ENCODE measurements at places on chromosomes 13 and 19.

GRCh38 chr19:56350416-56351045 is 35.9 kb upstream of the ZSCAN5A start:
- peak; percentile 77 for DNase-seq

- DNase-seq, result peak; percentile 91
Measured at GRCh38 chr13:44763615-44764301, 187.6 kb upstream of the TSC22D1 start.

- DNase-seq, result peak; percentile 77
Measured at GRCh38 chr19:18596752-18597157, 8.2 kb downstream of the REX1BD start.

DNA sequence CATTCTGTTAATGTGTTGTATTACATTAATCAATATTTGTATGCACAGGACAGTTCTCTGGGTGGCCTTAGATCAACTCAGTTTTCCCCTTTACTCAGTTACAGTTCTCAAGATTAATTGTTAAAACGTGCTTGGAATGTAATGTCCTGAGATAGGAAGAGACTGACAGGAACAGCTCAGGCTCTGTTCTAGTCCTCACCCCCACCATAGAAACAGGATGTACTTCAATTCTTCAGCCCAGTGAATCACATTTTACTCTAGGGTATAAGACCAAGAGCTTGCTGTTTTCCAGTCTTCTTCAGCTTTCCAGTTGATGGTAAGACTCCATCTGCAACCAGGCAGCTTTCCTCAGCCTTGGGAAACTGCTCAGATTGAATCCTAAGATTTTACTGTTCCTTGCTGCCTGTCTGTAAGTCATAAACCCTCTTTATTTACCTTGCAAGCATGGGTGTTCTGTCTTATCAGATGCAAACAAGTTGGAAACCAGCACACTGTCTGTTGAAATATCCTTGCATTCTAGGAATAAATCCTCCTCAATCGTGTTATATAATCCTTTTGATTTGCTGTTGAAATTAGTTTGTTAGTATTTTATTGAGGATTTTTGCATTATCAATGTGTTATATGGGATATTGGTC is 836.9 kb upstream of the PCDH9 start:
- DNase-seq, result no peak

- DNase-seq, result no peak
Measured at GRCh38 chr13:31213651-31214289, 14.0 kb downstream of the B3GLCT start.

DNA sequence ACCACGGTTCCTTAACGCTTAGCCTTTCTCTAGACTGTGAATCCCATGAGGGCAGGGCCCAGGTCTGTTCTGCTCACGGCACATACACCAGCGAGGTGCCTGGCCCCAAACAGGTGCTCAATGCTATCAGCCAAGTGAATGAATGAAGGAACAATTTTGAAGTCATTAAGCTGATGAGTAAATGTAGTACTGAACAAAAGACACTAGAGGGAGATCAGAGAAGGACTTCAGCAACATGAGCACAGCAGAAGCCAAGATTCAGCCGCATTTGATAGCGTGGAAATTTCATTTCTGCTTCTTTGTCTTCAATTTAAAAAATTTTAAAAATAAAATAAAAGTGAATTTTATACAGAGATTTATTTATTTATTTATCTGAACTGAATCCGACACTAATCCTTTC is 20.1 kb upstream of the MYO16 start:
- no peak for DNase-seq

DNA sequence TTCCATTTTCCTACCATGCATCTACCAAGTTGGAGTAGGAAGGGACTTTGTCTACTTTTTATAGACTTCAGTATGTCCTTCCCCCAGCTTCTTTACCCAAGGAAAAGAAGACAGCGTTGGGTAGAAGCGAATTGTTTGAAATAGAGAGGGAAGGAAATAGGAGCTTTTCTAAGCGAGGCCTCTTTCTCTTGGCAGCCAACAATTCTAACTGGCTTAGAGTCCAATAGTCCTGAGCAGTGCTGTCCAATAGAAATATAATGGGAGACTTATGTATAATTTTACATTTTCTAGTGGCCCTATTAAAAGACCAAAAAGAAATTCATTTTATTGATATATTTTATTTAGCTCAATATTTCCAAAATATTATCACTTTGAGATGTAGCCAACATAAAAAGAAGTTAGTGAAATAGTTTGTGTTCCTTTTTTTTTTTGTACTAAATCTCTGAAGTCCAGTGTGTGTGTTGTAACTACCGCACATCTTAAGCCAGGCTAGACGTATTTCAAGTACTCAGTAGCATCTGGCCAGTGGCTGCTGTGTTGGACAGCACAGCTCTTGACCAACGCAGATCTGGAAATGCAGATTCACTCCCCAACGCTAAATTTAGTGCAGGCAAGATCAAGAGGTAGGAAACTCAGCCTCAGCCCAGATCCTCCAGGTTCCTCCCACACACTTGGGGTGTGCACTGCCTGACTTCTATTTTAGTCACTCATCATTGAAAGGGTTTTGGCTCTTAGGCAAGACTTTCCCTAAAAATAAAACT is 179.2 kb downstream of the SHISA2 start:
- peak; percentile 48 for DNase-seq

DNA sequence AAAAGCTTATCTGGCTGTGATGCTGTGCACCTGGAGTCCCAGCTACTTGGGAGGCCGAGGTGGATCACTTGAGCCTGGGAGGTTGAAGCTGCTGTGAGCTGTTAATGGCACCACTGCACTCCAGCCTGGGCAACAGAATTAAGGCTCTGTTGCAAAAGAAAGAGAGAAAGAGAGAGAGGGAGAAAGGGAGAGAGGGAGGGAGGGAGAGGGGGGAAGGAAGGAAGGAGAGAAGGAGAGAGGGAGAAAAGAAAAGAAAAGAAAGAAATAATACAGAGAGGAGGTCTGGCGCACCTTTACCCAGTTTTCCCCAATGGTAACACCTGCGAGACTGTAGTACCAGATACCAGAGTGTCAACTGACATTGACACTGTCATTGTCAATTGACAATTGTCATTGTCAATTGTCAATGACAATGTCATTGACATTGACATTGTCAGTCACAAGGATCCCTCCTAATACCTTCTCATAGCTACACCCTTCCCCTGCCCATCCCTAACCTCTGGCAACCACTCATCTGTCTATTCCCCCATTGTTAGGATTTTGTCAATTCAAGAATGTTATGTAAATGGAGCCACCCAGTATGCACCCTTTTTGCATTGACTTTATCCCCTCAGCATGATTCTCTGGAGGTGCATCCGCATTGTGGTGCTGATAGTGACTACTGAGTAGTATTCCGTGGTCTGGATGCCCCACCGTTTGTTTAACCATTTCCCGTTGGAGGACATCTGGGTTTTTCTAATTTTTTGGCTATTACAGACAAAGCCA is 21.3 kb downstream of the PAK4 start:
- DNase-seq, result no peak

GRCh38 chr13:39599842-39600241 is 3.2 kb downstream of the LHFPL6 start:
- no peak for DNase-seq

DNA sequence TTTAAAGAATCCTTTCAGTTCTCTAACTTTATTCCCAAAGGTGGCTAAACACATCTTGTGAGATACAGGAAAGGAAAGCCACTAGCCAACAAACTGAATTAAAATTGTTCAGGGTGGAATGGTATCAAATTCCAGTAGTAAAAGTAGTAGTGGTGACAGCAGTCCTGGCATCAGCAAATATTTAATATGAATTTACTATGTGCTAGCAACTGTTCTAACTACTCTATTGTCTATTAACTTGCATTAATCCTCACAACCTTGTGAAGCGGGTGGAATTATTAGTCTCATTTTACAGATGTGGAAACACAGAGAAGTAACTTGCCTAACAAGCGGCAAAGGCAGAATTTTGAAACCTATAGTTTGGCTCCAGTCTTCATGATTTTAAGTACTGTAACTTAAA is 130.1 kb downstream of the KLF12 start:
- no peak for DNase-seq

GRCh38 chr19:17323964-17324332 is 10.7 kb downstream of the ANO8 start:
- peak; percentile 52 for DNase-seq

GRCh38 chr13:108629181-108629752 is at the start of gene MYO16:
Gene MYO16, plus strand, starts transcription at chr13:108629611. Its CDS starts 234 bp downstream, at chr13:108629845.
- DNase-seq, result no peak

- peak; percentile 83 for DNase-seq
Measured at GRCh38 chr13:30464496-30465342, 1.0 kb downstream of the HMGB1 start.

DNA sequence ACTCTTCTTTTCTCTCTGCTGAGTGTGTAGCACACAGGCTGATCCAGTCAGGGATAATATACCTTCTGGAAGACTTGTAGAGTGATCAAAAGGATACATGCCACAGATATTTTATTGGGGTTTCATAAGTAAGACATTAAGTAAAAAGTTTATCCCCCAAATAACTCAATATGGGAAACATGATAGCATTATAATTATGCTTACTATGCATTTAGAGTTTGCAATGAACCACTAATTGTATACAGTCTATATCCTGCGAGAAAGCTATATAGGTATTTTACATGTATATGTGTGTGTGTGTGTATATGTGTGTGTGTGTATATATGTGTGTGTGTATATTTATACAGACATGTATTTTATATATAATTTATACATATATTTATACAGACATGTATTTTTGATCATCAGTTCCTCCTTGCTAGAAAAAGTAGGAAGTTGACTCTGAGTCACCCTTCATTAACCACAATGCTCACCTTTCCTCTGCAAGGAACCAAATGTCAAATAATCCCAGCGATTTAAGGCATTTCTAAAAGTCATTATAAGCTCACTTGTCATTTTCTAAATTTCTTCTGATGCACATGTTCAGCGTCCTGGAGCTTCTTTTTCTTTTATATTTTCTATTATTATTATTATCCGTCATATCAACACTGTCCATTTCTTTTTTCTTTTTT is 312.5 kb upstream of the OBI1 start:
- no peak for DNase-seq

DNA sequence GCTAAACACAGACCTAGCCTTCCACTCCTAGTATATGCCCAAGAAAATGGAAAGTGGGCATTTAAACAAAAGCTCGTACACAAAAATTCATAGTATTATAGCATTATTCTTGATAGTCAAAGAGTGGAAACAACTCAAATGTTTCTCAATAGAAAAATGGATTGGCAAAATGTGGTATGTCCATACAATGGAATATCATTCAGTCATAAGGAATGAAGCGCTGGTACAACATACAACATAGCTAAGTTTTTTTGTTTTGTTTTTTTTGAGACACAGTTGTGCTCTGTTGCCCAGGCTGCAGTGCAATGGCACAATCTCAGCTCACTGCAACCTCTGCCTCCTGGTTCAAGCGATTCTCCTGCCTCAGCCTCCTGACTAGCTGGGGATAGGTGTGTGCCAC is 11.9 kb downstream of the ZNF558 start:
- DNase-seq, result no peak

DNA sequence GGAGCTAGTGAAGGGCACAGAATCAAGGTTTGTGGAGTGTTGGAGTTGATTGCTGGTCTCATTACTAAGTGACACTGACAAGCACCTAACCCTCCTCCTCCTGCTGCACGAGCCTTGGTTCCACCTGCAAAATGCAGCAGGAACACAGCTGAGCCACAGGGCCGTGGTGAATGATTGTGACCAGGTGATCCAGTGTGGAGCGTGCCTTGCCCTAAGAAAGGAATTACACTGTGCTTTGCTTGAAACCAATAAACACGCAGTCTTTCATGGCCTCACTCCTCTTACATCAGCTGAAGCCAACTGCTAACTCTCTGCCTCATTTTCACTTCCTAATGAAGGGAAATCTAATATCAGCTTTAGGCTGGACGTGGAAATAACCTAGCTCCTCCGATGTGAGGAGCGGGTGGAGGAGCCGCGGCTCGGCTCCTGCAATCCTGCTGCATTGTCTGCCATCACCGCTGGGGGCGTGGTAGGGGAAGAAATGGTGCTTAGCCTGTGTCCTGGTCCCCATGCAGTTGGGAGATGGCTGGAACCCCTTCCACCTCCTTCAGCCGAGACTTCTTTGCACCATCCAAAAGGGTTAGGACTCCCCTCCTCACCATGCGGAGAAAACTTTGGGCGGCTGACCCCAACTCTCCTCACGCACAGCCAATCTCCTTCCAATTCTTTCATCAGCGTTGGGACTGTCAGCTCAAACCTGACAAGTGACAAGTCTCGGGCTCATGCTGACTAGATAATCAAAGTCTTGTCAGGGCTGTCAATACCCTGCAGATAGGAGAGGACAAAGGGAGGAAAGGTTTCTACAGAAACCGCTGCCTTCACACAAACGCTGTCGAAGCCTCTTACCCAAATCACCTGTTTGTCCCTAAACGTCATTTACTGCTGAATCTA is 427.9 kb downstream of the ZNF536 start:
- peak; percentile 65 for DNase-seq

DNA sequence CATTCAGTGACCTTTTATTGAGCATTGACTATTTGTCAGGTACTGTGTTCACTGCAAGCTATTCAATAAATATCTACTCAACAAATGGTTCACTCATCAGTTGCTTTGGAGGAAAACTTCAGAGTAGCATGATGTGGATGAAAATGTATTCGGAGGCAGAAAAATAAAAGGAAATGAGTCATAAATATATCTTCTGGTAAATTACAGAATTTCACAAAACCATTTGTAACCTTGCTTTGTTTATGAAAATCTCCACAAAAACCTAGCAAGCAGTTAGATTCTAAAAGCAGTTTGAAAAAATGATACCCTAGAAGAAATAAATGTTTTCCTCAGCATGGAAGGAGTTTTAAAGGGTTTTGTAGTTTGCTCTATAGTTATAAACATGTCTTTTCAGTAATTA is 399.6 kb downstream of the LMO7 start:
- DNase-seq, result peak; percentile 7

DNA sequence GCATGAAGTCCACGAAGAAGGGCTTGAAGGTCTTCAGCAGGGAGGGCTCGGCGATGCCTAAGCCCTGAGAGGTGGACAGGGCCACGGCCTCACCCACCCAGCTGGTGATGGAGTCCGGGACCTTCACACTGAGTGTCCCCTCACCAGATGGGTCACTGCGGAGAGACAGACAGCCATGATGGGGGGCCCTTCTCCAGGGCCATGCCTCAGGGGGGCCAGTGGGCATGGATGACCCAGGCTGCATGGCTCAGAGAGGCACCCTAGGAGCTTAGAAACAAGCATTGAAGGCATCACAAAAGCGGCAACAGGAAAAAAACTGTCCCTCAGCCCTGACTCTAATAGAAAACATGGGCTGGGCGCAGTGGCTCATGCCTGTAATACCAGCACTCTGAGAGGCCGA is 63.2 kb downstream of the F2RL3 start:
- DNase-seq, result no peak

- DNase-seq, result no peak
Measured at GRCh38 chr13:101845245-101846020, 393.0 kb downstream of the ITGBL1 start.
